B cell (primary cell): ENCODE measurements at places on chromosomes 4 and X. TPM values are rescaled to one million over a fixed set of nuclear protein-coding genes. Genes with fewer than 3 reads are reported as not detected.
A peak's percentile ranks its signal among the peaks of the same experiment; 100 is the strongest.

Gene PPP1R2C
- not detected in 2 replicates for total RNA-seq

Gene DMRTC1
- total RNA-seq: 0.34 and 0.66 TPM in 2 replicates

Gene CLDN22
- not detected in 2 replicates for total RNA-seq

Gene AFM
- total RNA-seq: not detected in 2 replicates

DNA sequence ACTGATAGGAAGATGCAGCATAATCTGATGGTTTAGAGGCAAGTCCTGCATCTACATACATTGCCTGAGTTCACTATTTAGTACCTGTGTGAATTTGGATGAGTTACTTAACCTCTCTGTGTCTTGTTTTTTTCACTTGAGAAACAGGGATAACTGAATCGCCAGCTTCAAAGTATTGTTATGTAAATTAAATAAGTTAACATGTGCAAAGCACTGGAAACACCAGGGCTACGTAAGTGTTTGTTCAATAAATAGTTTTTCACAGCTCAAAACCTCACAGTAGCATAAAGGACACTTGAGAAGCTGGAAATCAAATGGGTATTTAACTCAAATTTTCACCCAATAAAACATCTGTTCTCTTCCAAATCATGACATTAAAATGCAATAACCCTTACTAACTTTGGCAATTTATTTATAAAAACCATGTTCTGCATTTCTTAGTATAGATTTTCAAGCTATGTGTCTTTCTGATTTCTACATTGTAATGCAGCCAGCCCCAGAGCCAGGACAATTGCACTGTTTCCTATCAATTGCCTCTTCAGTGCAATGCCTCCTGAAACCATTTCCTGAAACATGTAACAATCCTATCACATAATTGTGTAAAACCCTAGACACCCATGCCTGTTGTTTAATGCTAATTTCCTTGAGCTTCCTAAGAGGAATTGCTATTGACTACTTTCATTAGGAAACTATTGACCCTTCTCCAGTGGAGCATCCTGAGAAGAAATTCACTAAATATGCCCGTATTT is 177.1 kb downstream of the UNC5C start:
- no peak for DNase-seq

GRCh38 chr4:160347197-160347596 is 1244.3 kb downstream of the RAPGEF2 start:
- no peak for DNase-seq

- DNase-seq: no peak
Observed at GRCh38 chr4:67546004-67546356, 677 bp upstream of the CENPC start.

GRCh38 chr4:123785538-123785937 is 388.9 kb downstream of the SPRY1 start:
- DNase-seq: no peak

- DNase-seq: no peak
Observed at GRCh38 chr4:98181809-98182208, 38.5 kb upstream of the STPG2 start.

DNA sequence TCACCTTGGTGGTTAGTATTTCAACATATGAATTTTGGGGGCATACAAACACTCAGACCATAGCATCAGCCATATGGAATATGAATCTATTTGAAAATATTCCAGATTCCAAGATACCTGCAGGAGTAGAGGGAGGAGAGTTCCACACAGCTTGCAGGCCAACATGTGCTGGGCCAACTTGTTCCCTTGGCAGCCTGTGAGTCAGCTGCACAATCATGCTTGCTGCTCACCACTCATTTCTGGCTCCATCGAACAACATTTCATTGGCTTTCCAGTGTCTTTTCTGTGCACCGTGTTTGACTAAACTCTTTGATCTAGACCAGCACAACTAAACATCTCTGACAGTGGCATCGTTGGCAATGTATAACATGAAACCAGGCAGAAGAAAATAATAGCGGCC is 282.5 kb upstream of the RASGEF1B start:
- no peak for DNase-seq

- DNase-seq: no peak
Observed at GRCh38 chr4:173325007-173325736, 9.0 kb downstream of the HMGB2 start.

- no peak for DNase-seq
Observed at GRCh38 chr4:33724685-33725084, 2519.6 kb downstream of the ARAP2 start.

- no peak for DNase-seq
Observed at GRCh38 chr4:86096373-86096772, 263.5 kb downstream of the MAPK10 start.

GRCh38 chr4:124118061-124118460 is 594.5 kb downstream of the ANKRD50 start:
- no peak for DNase-seq

DNA sequence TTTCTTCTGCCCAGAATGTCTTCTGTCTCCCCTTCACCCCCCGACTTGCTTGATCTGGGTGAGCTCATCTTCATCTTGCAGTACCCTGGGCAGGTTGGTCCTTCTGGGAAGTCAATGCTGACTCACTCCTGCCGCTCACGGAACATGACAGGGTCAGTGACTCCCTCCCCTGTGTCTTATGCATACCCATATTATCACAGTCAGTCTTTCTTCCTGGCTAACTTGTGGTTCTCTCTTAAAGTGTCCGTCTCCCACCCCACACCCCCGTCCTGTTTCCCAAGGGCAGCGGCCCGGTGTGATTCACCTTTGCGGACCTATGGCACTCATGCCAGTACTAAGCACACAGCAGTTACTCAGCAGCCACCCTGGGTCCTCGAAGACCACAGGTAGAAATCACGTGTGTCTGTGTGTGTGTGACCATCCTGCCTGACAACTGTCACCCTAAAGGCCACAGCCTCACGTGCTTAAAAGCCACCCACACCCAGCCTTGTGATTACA is 17.7 kb downstream of the IQSEC2 start:
- no peak for DNase-seq

GRCh38 chrX:66015152-66015831 is 24.6 kb downstream of the VSIG4 start:
- DNase-seq: peak; percentile 74

DNA sequence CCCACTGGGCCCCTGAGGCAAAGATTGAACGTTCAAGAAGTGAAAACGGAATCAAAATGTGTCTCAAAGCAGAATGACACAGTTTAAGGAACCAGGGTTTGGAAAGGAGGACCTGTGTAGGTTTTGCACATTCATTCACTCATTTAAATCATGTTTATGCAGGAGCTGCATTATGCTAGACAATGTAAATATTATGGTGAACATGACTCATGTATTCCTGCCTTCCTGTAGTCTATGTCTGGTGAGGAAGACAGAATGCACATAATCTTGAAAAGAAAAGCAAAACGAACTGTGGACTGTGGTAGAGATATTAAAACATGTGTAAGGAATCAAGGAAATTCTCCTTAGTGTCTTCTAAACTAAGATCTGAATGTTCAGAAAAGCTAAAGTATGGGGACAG is 311.8 kb upstream of the SMIM31 start:
- no peak for DNase-seq
